ENCODE measurements at places on chromosomes 5 and 9.

DNA sequence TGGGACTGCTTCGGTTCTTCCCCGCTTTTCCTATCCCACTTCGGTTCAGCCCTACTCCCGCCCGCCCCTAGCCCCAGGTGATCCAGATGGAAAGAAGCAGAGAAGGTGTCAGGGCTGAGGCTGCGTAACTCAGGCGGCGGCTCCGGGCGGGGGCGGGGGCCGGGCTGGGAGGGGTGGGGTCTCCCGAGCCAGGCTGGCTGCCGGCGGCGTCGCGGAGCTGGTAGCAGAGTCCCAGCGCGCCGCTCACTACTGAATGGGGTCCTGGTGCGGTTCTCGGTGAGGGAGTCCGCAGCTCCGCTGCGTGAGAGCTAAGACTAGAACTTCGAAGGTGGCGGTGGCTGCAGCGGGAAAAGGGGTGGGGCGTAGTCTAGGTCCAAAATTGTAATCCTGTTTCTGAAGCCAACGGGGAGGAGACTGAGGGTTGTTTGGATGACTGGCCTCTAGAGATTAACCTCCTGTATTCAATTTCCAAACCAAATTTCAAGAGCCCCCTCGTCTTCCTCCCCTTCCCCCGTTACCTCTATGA lies 1.4 kb downstream of the PRR16 start:
- peak; percentile 83 for DNase-seq

GRCh38 chr5:93382188-93382825 lies 198.7 kb downstream of the NR2F1-AS1 start:
- no peak for DNase-seq

- no peak for DNase-seq
These were observed 398.4 kb downstream of the MED10 start for GRCh38 chr5:5979761-5980537.

DNA sequence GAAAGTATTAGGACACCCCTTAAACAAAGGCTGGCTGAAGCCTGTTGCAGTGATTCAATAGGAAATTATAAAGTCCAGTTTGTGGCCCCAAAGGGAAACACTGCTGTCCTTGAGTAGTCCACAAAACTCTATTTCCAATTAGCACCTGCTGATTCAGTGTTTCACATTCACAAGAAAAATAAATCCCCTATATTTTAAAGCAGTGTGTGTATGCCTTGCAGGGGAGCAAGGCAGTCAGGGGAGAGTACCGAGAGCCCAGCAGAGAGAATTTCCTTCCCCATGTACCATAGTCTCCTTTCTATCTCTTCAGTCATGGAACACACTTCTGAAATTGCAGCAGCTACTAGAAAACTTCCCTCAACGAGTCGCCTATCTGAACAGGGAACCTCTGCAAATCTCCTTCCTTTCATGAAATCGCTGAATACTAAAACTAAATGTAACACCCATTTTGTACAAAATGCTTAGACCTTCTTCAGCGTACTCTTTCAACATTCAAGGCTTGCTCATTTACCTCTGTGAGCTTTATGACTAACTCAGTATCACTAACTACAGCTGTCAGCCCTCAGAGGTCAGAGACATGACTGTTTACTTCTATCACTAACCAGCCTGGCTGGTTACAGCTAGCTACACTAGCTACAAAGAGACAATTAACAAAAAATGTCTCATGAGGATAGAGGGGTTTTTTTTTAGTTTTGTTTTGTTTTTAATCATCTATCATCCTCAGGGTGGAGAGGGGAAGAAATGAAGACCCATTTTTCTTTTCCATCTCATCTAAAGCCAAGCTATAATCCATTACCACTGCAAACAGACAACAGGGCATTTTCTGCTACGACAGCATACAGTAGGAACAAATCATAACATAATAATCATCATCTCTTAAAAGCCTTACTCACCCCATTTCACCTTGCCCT lies 188.7 kb downstream of the EBF1 start:
- no peak for DNase-seq

GRCh38 chr9:74513221-74513620 lies 16.1 kb downstream of the RORB start:
- DNase-seq, result no peak

DNA sequence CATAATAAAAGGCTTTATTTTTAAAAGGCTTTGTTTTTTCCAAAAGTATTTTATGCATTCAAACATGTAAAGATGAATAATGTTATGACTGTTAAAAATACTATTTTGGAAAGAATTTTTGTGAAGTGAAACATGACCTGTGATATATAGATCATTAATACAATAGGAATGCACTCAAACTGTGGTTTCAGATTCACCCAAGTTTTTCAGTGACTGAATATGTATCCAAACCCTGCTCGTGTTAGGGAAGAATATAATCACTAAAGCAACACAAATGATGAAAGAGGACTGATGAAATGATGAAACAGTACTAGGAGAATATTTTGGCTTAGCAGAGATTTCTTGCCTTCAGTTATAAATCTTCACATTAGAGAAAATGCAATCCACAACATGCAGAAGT lies 278.0 kb downstream of the ADAMTS6 start:
- DNase-seq, result peak; percentile 98

DNA sequence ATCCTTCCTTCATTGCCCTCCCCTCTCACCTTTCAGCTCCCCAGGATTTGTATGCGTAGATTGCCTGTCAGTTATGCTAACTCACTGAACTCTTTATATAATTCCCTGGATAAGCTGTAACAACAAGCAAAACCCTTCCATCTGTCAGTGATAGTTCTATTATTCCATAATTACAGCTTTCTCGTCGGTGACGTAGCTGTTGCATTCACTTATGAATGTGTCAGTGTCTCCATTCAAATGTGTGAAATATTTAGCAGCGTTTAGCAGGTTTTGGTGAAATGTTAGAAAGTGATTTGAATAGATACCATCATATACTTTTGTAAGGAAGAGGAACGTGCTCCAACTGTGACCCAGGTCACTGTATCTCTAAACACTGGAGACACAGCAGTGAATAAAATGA lies 45.2 kb downstream of the PIP5K1B start:
- no peak for DNase-seq

DNA sequence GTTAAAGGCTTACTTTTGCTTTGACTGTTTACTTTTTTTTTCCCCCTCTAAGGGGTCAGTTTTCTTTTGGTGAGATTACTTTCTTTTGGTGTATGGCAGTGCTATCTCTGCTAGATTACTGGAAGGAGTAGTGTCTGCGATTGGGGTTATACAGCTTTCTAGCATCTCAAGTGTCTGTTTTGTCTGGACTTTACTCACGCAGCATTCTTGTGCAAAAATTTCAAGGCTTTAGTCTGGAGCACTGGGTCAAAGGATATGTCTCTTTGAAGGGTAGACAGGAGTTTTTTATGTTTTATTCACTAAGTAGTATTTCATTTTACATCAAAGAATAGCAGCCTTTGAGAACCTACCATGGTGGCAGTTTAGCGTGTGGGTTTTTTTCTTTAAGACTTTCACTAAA lies 52.6 kb downstream of the NDUFS4 start:
- no peak for DNase-seq

DNA sequence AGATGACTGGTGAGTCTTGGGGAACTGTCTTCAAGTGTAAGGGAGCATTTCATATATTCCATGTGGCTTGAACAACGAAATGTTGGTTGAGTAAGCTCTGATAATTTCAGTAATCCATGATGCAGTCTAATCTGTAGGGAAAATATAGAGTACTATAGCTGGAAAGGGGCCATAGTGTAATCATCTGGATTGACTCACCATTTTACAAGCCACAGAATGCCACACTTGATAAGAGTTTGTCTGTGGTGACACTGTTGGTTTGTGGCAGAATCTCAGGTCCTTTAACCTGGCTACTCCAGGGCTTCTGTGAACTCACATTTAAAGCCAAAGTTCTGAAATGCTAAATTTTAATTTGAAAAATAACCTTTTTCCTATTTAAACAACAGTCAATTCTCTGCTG lies 16.3 kb upstream of the MAML1 start:
- DNase-seq, result no peak
